ENCODE measurements at places on chromosomes 5 and 9.

DNA sequence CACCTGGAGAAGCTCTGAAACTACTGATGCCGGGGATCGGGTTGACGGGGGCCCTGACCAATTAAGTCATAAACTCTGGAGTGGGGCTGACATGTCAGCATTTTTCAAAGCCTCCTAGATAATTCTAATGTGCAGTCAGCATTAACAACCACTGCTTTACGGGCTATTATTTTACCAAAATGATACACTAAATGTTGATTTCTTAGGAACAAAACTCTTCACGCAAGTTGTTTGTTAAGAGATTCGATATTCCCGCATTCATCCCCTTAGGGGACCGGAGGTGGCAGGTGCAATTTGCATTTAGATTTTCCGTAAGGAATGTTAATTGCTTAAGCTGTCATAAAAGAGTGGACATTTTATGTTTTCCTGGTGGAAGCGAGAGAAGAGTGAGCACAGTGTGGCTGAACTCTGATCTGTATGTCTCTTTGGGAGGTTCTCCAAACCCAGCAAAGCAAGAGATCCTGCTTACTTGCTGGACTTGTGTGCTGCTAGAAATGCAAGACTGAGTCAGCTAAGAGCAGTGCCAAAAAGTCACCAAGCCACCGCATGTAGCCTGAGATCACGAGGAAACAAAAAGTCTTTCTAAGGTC lies 77.6 kb downstream of the UGCG start:
- DNase-seq = no peak

DNA sequence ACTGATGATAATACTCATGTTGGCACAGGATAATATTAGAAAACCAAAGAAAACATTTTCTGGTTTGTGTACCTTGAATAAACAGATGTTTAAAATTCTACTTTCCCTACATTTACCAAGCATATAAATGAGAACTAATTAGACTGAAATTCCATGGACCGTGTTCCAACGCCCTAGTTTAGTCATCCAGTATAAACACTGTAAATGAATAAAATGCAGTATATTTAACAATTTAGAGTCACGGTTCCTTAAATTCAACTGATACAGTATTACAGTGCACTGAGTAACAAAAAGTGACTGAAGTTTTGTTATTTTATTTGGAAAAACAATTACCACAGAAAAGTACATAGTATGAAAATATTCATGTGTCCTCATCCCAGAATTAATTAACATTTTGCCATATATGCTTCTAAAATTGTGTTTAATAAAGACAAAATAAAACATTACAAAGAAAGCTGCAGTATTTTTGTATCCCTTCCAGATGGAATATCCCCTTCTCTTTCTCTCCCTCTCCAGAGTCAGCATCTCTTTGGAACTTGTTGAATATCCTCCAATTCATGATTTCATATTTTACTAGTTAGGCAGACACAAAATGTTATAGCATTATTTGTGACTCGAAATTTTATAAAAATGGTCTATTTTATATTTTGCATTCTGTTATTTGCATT lies 112.5 kb downstream of the HMHB1 start:
- DNase-seq = no peak

DNA sequence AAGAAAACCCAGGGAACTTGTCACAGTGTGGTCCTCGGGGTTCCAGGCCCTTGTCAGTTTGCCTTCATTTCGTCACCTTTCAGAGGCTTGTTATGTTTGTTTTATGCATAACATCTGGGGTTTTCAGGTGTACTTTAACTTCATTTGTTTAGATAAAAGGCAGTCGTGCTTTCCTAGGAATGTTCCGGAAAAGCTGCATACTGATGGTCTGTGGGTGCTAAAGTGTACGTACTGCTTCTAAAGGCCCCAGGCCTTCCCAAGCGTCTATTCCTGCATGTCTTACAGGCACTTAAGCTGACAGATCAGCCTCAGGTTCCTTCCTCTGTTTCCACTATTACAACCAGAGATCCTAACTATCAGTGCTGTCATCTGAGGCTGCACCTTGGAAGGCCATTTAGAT lies 95.6 kb upstream of the ANKH start:
- DNase-seq = no peak

DNA sequence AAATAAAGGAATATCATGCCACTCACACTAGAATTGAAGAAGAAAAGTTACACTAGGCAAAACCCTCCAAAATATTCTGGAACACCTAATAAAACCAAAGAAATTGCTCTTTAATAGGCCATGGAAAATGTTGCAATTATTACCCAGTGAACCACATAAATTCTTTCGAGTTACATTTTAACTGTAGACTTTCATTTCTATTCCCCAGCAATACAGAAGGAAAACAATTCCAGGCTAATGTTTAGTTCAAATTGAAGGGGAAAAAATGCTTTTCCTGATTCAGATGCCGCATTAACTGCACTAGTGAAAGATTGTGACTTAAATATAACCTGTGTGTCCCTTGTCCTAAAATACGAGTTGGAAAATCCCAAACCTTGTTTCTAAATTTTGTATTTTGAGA lies 439.3 kb upstream of the ADAMTS16 start:
- DNase-seq = no peak

DNA sequence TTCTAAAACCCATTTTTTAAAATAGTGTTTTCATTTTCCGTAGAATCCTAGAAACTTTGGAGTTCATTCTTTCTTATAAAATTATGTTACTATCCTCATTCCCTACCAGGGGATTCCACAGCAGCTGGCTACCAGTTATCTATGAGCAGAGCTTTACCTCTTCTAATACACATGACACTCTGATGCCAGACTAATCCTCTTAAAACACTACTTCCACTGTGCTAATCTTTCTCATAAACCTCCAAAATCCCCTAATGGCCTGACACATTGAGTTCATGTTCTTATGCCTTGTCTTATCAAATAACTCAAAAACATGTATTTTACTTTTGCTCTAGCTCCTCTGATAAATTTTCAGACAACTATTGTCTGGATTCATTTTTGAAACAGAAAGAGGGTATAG lies 633.6 kb upstream of the FTMT start:
- DNase-seq = no peak

GRCh38 chr9:113401027-113401792 lies at the start of gene ALAD:
TSS of gene ALAD (minus strand) at chr9:113401284. CDS start at chr9:113393559, 7,725 bp downstream.
- peak; percentile 94 for DNase-seq

- no peak for DNase-seq
Measured at GRCh38 chr5:44358421-44358820, 30.8 kb downstream of the FGF10 start.

DNA sequence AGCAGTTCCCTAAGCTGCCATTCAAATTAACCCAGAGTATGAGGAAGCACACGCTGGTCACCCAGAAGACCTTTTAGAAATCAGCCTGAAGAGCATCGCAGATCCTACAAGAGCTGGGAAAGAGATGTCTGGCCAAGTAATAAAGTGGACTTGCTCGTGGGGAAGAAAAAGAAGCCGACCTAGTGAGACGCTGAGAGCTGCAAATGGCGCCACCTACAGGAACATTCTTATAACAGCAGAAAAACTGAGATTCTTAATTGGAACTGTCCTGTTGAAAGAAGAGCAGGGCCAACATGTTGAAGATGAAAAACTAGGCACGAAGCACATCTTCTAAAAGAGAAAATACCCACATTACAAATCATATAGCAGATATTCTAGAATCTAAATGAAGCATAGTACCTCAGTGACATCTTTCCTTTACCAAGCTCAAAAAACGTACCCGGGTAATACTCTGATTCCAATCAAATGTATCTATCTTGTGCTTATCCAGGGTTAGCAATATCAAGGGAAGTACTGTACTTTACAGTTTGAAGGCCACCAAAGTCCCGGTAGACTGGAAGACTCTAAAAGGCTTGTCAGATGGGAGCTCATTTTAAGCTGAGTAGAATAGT lies 3.9 kb upstream of the GNAQ start:
- peak; percentile 57 for DNase-seq

- DNase-seq = peak; percentile 51
Measured at GRCh38 chr5:126624534-126624933, 23.8 kb downstream of the PHAX start.

GRCh38 chr5:144710637-144711036 lies 540.0 kb downstream of the KCTD16 start:
- DNase-seq = no peak

GRCh38 chr5:58002323-58002722 lies 457.6 kb downstream of the PLK2 start:
- no peak for DNase-seq

GRCh38 chr5:111472096-111472495 lies 40.2 kb downstream of the STARD4 start:
- DNase-seq = no peak

GRCh38 chr9:69460012-69460411 lies 135.0 kb downstream of the ENTREP1 start:
- DNase-seq = no peak

DNA sequence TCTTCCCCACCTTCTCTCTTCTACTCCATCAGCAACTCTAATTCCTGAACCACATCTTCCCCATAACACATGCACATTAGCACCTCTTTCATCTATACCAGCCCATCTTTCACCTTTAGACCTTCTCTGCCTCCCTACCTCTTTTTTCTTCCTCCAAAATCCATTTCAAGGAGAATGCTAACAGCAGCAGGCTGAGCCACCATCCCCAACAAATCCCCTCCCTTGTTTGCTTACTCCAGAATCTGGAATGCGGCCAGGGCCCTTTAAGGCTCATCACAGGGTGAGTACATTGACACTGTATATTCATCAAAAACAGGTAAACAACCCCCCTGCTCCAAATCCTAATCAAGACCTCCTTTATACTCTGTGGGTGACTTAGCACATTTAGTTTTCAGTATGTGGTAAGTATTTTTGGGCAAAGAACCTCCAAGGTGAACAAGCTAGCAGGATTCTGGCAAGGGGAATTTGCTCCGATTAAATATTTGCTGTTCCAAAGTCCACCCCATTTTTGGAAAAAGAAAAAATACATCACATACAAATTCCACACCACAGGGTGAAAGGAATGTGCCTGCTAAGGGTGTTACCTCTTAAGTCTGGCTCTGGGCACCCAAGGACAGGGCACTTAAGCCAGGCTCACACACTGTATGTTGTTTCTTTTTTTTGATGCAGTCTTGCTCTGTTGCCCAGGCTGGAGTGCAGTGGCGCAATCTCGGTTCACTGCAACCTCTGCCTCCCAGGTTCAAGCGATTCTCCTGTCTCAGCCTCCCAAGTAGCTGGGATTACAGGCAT lies 71.4 kb downstream of the SERINC5 start:
- no peak for DNase-seq

- DNase-seq = no peak
Measured at GRCh38 chr5:43140286-43140685, 19.6 kb downstream of the ZNF131 start.

- no peak for DNase-seq
Measured at GRCh38 chr5:40660751-40661150, 19.0 kb upstream of the PTGER4 start.

- no peak for DNase-seq
Measured at GRCh38 chr5:75351139-75351926, 14.3 kb downstream of the HMGCR start.

DNA sequence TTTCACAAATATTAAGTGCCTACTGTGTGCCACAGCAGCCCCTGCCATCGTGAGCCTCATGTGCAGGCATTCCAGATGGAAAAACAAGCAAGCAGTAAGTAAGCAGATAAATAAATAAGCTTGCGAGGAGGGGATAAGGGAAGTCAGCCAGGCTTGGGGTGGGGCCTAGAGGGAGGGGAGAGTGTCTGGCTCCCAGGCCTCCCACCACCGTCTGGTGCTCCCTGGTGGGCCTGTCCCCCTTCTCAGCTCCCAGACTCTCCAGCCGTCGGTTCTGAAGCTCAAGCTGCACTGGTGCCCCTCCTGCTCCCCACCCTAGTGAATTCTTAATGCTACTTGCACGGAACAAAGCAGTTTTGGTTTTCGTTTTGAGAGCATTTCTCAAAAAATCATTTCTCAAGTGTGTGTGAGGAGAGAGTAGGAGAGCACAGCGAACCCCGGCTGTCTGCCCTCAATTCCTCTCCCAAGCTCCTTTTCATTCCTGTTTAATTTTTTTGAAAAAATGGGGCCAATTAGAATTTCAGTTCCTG lies 6.6 kb upstream of the IER5L start:
- no peak for DNase-seq

DNA sequence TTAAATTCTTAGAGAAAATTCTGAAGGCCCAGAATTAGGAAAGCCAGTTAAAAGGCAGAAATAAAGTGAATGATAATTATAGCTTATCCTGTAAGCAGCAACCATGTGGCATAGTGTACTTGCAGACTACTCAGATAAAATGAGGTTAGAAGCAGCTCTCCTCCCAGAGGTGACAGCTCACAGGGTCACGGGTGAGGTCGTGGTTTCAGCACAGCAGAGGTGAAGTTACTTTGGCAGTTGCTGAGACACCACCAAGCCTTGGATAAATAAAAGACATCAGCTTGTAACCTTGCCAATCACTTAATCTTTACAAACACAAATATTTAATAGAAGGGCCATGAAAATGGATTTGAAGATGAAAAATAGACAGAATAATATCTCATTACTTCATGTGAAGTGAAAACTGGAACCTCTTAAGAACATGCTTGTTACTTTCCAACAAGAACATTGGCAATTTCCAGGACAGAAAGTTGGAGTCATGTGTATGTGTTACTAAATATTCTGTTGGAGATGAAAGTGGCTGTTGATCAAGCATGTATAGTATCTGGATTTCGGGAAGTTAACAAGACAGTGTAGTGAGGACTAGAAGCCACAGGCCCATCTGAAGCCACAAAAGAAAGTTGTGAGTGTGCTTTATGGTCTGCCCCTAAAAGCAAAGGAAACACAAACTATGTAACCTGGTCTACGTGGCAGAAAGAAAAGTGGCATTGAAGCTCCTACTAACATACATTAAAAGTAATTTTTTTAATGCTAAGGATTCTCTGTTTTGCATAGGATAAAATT lies 134.4 kb downstream of the ERCC6L2 start:
- no peak for DNase-seq

DNA sequence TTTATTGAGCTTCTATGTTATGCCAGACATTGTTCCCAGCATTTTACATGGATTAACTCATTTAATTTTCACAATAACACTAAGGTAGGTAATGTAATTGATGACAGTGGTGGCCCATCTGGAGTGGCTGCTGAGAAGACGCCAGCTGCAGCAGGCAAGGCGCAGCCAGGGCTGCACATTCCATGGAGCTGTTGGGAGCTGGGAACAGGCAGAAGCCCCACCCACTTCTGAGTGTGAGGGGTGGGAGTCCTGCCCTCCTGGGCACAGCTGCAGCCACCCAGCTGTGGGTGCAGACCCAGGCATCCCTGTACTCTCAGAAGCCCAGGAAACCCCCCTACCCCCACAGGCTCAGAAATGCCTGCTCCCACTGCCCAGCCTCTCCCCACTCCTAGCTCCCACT lies 183.3 kb downstream of the DEPDC1B start:
- DNase-seq = no peak
